ENCODE measurements at places on chromosomes 12 and 14. TPM values are rescaled to one million over a fixed set of nuclear protein-coding genes. Genes with fewer than 3 reads are reported as not detected.

Gene LBHD2
- total RNA-seq, result not detected

Gene SLC10A1
- not detected for total RNA-seq

Gene EMC9
- total RNA-seq, result 20.5 TPM

Gene RND1
- 0.17 TPM for total RNA-seq

Gene SENP1
- 24.7 TPM for total RNA-seq

Gene TXNRD1
- total RNA-seq, result 150 TPM

Gene CBX5
- total RNA-seq, result 54.6 TPM

Gene CLEC4D
- not detected for total RNA-seq

Gene RNF10
- 104 TPM for total RNA-seq

GRCh38 chr12:124395986-124396385, 101.1 kb downstream of the RFLNA start:
- DNase-seq, result no peak

DNA sequence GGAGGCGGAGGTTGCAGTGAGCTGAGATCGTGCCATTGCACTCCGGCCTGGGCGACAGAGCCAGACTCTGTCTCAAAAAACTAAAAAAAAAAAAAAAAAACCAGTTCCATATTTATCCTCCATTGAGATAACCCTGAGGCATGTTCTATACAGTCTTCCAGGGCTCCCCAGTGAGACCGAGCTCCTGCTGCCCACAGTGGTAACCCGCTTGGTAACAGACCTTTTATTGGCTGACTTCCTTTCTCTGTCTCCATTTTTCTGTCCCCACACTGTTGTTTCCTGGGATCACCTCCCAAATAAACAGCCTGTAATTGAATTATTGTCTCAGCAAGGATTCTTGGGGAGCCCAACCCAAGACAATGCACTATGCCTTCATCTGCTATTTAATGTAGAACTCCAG, 42.8 kb upstream of the BICDL1 start:
- DNase-seq, result no peak

- DNase-seq, result no peak
Observed at GRCh38 chr14:61552241-61552640, 143.1 kb upstream of the HIF1A start.

DNA sequence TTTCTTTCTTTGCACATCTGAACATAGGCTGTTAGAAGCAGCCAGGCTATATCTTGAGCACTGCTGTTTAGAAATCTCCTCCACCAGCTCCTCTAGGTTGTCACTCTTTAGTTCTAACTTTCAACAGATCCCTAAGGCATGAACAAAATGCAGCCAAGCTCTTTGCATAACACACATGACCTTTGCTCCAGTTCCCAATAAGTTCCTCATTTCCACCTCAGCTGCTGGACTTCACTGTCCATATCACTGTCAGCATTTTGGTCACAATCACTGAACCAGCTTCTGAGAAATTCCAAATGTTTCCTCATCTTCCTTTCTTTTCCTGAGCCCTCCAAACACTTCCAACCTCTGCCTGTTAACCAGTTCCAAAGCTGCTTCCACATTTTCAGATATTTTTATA, 27.6 kb upstream of the C14orf132 start:
- DNase-seq, result no peak

GRCh38 chr12:79238246-79238645, 373.7 kb downstream of the SYT1 start:
- no peak for DNase-seq

GRCh38 chr12:93113317-93114006, 184.4 kb upstream of the EEA1 start:
- DNase-seq, result peak; percentile 23

GRCh38 chr14:105087308-105087962, 22.2 kb upstream of the GPR132 start:
- DNase-seq, result peak; percentile 88

DNA sequence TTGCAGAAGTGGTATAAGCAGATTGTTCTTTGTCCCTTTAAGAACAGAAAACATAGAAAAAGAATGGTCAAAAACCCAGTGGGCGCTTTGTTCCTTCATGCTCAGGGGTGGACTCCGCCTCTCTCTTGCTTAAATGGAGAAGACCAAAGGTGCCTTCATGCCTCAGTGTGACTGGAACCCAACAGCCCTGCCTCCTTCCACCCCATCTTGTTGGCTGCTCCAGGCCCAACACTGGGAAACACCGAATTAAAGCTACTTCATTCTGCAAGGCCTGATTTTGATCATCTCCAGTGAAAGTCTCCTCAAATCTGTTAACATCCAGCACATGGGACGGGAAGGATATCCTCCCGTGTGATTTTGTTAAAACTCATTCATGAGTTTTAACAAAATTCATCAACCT, 103.7 kb downstream of the BCL11B start:
- DNase-seq, result no peak

DNA sequence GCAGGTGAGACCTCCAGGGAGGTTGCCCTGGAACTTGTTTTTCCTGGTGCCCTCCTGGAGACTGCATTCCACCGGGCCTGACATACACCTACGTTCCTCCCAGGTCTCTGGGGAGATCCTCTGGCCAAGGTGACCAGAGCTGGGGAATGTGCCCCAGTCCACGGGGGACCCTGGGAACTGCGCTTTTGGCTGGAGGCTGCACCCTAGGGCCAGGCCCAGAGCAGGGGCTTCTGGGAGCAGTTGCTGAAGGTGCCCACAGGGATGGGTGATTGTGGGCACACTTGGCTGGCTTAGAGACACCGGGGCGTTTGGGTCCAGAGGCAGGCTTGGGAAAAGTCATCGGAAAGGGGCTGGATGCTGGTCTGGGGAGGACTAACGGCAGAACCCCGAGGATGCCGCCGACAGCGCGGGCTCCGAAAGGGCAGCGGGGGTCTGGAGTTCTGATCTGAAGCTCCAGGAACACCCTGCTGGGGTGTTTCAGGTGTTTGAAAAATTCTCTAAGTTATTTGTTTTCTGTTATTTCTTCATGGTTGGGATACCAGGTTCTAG, 36.5 kb upstream of the TDRD9 start:
- DNase-seq, result no peak

GRCh38 chr14:99425272-99425681, 55.4 kb downstream of the SETD3 start:
- DNase-seq, result peak; percentile 20

DNA sequence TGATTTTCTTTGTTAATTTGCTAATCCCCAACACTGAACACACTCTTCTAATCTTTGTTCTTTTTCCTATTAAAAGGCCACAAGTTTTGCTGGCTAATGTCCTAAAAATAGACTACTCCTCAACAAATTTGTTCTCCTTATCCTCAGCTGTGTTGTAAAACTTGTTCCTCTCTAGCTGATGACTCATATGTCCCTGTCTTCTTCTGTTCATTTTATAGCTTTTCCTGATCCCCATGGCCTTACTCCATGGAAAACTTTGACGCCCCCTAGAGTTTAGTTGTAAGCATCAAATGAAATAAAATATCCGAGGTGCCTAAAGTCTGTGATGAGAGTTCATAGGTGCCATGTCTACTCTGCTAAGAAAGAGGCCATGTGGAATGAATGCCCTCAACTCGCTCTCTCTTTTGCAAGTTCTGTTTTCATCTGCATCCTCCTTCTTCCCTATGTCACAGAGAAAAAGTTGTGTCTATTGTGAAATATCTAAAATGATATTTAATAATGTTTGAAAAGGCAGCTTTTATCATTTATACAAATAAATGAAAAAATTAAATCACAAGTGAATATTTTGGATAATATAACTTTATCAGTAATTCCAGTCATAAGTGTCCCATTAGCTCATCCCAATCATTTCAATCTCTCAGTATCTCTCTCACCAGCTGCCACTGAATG, 237.9 kb downstream of the IPO8 start:
- peak; percentile 71 for DNase-seq

DNA sequence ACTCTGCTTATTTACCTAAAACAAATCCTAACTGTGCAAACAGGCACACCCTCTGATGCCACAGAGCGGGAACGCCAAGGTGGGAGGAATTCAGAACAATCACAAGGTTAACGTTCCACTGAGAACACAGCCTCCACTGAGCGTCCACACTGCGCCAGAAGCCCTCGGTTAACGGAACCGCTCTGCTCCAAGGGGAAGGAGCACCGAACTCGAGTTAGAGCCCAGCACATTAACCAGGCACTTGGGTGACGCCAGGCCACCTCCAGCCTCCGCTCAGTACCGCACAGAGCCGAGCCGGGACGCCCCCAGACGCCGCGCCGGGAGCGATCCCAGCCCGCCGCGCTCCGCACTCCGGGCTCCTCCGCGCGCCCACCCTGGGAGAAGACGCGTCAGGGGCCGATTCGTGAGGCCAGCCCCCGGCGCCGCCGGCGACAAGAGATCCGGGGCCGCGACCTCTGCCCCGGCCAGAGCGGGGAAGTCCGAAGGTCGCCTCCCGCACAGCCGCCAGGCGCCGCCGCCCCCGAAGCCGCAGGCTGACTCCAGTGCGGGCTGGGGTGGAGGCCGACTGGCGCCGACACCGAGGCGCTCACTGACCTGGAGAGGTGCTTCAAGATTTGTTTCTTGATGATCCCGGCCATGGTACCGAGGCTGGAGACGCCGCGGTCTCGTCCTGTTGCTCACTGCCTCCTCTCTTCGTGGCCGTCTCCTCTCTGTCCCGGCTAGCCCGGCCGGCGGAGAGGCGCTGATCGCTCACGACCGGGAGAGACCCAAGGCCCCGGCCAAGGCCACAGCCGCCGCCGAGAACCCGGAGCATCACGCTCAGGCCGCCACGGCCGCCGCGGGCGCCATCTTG, 450 bp downstream of the BLTP3B start:
- DNase-seq, result no peak

- DNase-seq, result peak; percentile 1
Observed at GRCh38 chr12:24500831-24501230, 448.1 kb downstream of the BCAT1 start.

DNA sequence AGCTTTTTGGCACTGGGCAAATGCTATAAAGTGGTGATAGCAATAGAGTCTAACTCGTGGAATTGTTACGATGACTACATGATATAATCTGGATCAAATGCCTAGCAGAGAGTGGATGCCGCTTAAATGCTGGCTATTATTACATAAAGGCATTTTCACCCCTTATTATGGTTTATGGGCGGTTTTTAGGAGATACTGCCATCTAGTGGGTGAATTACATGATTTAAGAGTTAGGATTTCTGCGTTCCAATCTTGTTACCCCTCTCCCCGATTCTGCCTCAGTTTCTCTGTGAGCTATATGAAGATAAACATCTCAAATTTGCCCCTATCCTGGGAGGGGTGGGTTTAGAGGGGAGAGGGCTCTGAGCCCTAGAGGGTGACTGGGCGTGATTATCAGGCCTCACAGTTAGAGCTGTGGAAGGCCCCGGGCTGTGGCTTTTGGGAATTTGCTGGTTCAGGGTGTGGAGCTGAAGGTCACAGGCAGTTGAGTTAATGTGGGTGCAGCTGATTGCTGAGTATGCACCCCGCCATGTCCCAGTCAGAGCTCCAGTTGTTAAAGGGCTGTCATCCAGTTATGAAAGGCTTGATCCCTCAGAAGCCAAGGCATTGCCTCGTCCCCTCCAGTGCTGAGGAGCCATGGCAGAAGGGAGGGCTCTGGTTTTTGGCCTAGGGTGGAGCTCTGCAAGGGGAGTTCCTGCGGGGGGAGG, 14.4 kb downstream of the CLSTN3 start:
- no peak for DNase-seq

DNA sequence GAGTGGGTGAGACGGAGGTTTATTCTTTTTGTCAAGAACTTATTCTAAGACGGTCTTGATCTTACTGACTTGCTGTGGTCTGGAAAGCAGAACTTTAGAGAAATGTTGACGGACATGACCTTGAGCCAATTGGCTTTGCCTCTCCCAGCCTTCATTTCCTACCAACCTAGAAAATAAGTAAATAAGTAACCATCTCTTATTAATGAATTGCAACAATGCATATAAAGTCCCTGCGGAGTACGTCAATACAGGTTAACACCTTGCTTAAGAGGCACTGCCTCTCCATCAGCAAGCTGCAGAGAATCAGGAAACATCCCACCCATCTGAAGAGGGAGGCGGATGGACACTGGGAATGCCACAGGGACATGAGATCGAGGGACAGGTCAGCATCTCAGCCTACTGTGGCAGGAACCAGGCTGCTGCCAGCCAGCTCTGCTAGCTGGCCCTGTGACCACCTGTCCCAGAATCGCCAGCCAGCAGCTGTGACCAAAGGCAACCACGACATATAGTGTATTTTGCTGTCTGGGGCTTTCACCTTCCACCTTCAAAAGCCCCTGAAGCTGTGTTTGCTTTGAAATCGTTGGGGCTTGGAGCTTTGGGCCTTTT, 208.3 kb downstream of the BCL11B start:
- DNase-seq, result no peak

- no peak for DNase-seq
Observed at GRCh38 chr12:25364529-25365339, 114.0 kb upstream of the KRAS start.

DNA sequence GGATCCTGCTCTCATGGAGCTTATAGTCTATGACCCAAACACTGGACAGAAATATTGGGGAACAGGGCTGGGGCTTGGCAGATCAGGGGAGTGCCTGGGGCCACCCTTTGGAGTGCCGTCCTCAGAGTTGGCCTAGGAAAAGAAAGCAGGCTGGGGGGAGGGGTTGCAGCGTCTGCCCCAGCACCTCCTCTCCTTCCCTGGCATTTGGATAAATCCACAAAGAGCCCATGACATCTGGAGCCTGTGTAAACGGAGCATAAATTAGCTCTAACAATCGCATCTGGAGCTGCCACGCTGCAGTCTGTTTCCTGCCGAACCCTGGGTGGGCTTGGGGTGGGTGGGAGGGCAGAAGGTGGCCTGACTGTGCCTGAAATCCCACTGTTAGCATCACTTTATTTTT, 63.8 kb downstream of the MVK start:
- DNase-seq, result no peak

DNA sequence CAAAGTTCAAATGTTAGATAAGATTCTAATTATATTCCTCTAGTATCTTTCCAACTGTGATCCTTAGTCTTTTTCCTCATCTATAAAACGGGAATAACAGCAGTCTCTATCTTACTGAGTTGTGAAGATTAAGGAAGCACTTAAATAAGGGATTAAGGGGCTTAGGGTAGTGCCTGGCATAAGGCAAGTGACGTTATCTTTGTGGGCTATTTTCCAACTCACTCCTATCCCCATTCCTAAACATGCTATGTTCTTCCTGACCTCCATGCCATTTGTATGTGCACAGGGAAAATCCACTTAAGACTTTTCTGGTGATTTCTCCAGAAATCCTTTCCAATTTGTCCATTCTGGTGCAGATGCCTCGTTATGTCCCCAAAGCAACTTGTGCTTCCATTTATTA, 33.3 kb downstream of the SUPT16H start:
- DNase-seq, result no peak

DNA sequence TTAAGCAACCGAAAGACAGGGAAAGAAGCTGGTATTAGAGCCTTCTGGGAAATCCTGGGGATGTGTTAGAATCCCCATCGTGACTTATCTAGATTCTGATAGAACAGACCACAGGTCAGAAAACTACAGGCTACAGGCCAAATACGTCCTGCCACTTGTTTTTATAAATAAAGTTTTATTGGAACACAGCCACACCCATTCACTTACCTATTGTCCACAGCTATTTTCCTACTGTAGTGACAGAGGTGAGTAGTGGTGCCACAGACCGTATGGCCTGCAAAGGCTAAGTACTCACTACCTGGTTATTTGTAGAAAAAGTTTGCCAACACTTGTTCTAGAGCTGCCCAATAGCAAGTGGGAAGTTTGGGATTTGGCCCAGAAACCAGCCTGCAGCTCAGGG, 53.8 kb downstream of the HRK start:
- DNase-seq, result no peak

Measured in mammary epithelial cell (primary cell).